ENCODE measurements at places on chromosomes 5 and 9.

- DNase-seq: no peak
Measured at GRCh38 chr5:118561971-118562370, 426.4 kb downstream of the DTWD2 start.

DNA sequence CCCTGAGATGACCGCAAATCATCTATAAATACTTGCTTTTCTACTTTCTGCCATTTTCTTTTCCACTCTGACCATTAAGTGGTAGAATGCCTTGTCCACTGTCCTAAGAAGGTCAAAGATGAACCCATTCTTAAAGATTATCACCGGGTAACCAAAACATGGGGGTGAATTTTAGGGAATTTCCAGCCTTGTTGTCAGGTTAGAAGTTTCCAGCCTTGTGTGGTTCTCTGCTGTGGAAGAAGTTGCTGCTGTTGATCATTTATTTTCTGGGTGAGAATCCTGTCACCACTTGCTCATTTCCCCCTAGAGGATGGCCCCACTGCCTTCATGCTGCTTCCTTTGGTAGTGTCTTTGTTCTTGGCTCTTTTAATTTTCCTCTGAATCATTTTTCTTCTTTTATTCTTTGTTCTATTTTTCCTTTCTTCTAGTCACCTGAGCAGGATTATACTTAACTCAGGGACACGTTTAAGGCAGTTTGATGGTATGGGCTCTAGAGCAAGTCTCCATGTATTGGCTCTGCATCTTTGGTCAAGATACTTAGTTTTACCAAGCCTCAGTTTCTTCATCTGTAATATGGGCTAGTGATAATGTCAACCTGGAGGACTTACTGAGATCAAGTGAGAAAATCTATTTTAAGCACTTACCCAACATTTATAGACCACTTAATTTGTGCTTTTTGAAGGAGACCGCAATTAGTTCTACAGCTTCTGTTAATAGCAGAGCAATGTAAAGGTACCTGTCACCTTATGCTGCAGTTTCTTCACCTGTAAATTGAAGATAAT, 266.2 kb downstream of the ARHGAP26 start:
- no peak for DNase-seq

DNA sequence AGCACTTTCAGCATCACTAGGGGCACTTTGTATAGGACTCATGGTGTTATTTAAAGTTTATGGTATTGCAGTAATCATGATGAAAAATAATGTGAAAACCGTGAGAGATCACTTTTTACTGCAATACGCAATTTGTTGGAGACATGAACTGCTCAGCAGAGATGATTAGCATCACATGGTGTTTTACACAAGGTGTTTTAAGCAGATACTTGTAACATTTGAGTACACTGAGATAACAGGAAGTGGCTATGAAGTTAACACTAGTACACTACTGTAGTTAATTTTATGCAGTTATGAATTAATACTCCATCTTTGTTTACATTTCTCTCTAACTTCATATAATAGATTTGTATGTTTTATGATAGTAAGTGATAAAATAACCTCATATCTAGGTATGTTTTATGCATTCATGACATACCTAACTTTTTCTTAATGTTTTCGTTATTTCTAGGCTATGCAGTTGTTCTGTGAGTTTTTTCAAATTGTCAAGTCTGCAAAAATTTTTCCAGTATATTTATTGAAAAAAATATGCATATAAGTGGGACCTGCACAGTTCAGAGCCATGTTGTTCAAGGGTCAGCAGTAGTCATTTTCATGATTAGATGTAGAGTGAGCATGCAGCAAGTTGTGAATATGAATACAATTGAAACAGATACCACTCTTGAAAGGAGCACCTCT, 13.0 kb downstream of the SUB1 start:
- DNase-seq: no peak

GRCh38 chr5:59285300-59286016, 608.1 kb downstream of the PDE4D start:
- DNase-seq: no peak

GRCh38 chr9:76452839-76453238, 6.1 kb upstream of the GCNT1 start:
- DNase-seq: no peak

- DNase-seq: no peak
Measured at GRCh38 chr5:38808666-38809343, 37.0 kb upstream of the OSMR start.

DNA sequence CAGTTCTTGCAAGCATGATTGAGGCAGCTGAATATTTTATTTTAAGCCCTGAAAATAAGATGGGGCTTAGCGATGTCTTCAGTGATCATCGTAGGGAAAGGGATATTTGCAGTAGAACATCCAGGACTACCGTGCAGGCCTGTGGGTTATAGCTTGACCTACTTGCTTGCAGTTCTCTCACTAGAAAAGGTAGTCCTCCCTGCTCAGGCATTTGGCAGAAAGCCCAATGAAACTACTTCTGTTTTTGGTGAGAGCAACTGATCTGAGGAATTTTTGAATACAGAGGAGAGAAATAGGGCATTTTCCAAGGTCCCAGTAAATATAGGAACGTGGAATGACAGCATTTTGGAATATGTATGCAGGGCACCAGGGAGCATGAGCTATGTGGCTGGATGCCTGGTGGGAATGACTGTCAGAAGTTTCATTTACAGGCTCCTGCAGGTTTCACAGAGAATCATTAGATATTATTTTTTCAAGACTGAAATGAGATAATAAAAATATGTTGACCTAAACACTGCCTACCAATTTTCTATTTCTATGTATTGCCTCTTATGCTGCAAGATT, 417.9 kb upstream of the ACTBL2 start:
- DNase-seq: no peak

All from head of caudate nucleus (tissue), 42 donors.